Dermis blood vessel endothelial cell (primary cell): ENCODE measurements at places on chromosomes 1 and 21. TPM values are rescaled to one million over a fixed set of nuclear protein-coding genes. Genes with fewer than 3 reads are reported as not detected.

The TTC39A gene
- 2.9 and 4.1 TPM in 2 replicates for total RNA-seq

The GCSAML gene
- total RNA-seq, result not detected in 2 replicates

The SLAMF6 gene
- not detected in 2 replicates for total RNA-seq

The CLEC20A gene
- 0.09 TPM in 1 of 2 replicates, not detected in the other for total RNA-seq

The RCSD1 gene
- total RNA-seq, result 49.2 and 55.7 TPM in 2 replicates

The BMP8B gene
- 0.17 and 0.47 TPM in 2 replicates for total RNA-seq

The PROX1 gene
- 45.8 and 114 TPM in 2 replicates for total RNA-seq

The AMY1A gene
- total RNA-seq, result not detected in 2 replicates

The SPRR2F gene
- total RNA-seq, result not detected in 2 replicates

The TTC24 gene
- not detected in 2 replicates for total RNA-seq

The SH2D1B gene
- 0.05 TPM in 1 of 2 replicates, not detected in the other for total RNA-seq

The NIPAL3 gene
- total RNA-seq, result 25.4 and 31.7 TPM in 2 replicates

The LAMC2 gene
- 0.70 and 1.5 TPM in 2 replicates for total RNA-seq

The LCE2D gene
- total RNA-seq, result not detected in 2 replicates

The SH2D5 gene
- total RNA-seq, result under 0.01 and 0.42 TPM in 2 replicates

The OR10J1 gene
- not detected in 2 replicates for total RNA-seq

The SPRR1A gene
- total RNA-seq, result not detected in 2 replicates

The DFFB gene
- 13.7 and 14.8 TPM in 2 replicates for total RNA-seq

The KIAA1614 gene
- 5.9 and 6.1 TPM in 2 replicates for total RNA-seq

The MROH9 gene
- not detected in 2 replicates for total RNA-seq

The PADI2 gene
- total RNA-seq, result 0.17 and 0.19 TPM in 2 replicates

The DISP3 gene
- total RNA-seq, result 0.09 TPM in 1 of 2 replicates, not detected in the other

The SLC25A34 gene
- total RNA-seq, result 0.33 and 1.7 TPM in 2 replicates

The GJB4 gene
- 0.05 TPM in 1 of 2 replicates, not detected in the other for total RNA-seq

The GRIK3 gene
- not detected in 2 replicates for total RNA-seq

The OR2T11 gene
- total RNA-seq, result not detected in 2 replicates

The IL23R gene
- not detected in 2 replicates for total RNA-seq

The ERICH3 gene
- under 0.01 TPM in 1 of 2 replicates, not detected in the other for total RNA-seq

The IFI44 gene
- total RNA-seq, result 9.5 and 17.3 TPM in 2 replicates

The RBM8A gene
- 187 and 192 TPM in 2 replicates for total RNA-seq

The BLACAT1 gene
- 0.19 TPM in 1 of 2 replicates, not detected in the other for total RNA-seq

The RGS8 gene
- not detected in 2 replicates for total RNA-seq

The ZNF593OS gene
- not detected in 2 replicates for total RNA-seq

The LCE1F gene
- total RNA-seq, result not detected in 2 replicates

The CNKSR1 gene
- total RNA-seq, result 0.14 TPM in 1 of 2 replicates, not detected in the other

The IL19 gene
- total RNA-seq, result not detected in 2 replicates

The NEGR1 gene
- total RNA-seq, result under 0.01 and 1.3 TPM in 2 replicates

The CLCA1 gene
- total RNA-seq, result not detected in 2 replicates

The PYHIN1 gene
- not detected in 2 replicates for total RNA-seq

The OR10Z1 gene
- not detected in 2 replicates for total RNA-seq

The TMEM81 gene
- total RNA-seq, result 1.2 TPM in 2 replicates

The BRDT gene
- total RNA-seq, result not detected in 2 replicates

The CFHR2 gene
- not detected in 2 replicates for total RNA-seq

The OR2M4 gene
- total RNA-seq, result not detected in 2 replicates

The NBPF4 gene
- not detected in 2 replicates for total RNA-seq

The CELA3B gene
- total RNA-seq, result not detected in 2 replicates

The GPR25 gene
- total RNA-seq, result not detected in 2 replicates

The OR2T33 gene
- not detected in 2 replicates for total RNA-seq

The CD53 gene
- not detected in 2 replicates for total RNA-seq

The RRAGC gene
- total RNA-seq, result 19.7 and 32.7 TPM in 2 replicates

The KCNJ9 gene
- total RNA-seq, result not detected in 2 replicates

The DENND2C gene
- 2.9 and 4.0 TPM in 2 replicates for total RNA-seq

The ZNF648 gene
- not detected in 2 replicates for total RNA-seq
